NCI-H1048 (cell line): ENCODE measurements at places on chromosomes 7 and 10.

DNA sequence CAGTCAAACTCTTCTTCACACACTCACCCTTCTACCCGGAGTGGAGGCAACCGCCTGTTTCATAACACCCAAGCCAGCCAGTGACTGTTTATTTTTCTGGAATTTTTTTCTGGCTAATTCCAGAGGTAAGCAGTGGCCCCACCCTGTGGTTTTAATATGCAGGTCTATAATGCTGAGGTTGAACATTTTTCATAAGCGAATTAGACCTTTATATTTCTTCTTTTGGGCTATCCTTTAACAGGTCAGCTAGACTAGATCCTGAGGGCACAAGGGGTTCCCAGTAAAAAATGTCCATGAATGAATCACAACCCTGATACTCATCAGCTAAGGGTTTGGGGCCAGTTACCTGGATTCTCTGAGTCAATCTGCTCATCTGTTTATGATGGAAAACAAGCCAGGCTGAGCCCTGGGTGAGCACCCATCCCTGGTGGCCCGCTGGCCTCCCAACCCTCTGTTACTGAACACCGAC, 76.2 kb downstream of the GRB10 start:
- DNase-seq = no peak

GRCh38 chr7:7581531-7582179, 15.0 kb downstream of the MIOS start:
- no peak for DNase-seq

DNA sequence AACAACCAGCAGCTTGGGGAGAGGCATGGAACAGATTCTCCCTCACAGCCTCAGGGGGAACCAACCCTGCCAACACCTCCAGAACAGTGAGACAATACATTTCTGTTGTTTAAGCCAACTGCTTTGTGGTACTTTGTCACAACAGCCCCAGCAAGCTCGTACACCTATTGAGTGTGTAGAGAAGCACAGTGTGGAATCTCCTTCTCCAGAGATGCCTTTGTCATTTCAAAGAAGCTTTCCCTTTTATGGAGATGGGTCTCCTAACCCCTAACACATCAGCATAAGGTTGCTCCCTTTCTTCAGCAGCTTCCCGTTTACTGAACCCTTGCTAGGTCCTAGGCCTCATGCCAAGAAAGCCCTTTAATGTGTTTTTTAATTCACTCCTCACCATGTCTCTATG, 60.7 kb upstream of the AGK start:
- DNase-seq = no peak

- no peak for DNase-seq
Measured at GRCh38 chr7:69906283-69906995, 308.2 kb downstream of the AUTS2 start.

DNA sequence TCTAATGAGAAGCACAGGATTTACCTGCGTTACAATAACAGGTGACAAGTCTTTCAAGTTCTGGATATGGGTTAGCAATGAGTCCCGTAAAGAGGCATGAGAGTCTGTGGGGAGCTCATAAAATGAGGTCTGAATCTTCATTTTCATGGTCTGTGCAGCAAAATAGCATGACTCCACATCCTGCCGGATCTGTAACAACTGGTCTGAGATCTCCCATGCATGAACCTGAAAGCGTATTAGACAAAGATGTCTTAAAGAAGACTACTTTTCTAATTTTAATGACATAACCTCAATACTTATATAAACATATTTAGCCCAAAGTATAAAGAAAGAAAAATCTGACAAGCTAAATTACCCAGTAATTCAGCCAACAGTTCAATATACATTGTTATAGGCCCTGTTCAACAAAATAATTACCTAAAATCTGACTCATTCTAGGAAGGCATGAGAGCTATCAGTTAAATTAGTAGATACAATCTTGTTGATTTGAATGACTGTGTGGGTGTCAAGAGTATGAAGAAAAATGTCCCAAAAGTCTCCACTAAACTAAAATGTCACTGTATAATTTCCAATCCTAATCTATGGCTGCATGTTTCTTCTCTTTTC, 36.9 kb downstream of the TNPO3 start:
- DNase-seq = no peak

- DNase-seq = no peak
Measured at GRCh38 chr10:128898916-128899195, 568.2 kb upstream of the MGMT start.

GRCh38 chr10:91493313-91493712, 83.2 kb downstream of the HECTD2 start:
- no peak for DNase-seq

- no peak for DNase-seq
Measured at GRCh38 chr10:61781969-61782403, 119.3 kb downstream of the CABCOCO1 start.

DNA sequence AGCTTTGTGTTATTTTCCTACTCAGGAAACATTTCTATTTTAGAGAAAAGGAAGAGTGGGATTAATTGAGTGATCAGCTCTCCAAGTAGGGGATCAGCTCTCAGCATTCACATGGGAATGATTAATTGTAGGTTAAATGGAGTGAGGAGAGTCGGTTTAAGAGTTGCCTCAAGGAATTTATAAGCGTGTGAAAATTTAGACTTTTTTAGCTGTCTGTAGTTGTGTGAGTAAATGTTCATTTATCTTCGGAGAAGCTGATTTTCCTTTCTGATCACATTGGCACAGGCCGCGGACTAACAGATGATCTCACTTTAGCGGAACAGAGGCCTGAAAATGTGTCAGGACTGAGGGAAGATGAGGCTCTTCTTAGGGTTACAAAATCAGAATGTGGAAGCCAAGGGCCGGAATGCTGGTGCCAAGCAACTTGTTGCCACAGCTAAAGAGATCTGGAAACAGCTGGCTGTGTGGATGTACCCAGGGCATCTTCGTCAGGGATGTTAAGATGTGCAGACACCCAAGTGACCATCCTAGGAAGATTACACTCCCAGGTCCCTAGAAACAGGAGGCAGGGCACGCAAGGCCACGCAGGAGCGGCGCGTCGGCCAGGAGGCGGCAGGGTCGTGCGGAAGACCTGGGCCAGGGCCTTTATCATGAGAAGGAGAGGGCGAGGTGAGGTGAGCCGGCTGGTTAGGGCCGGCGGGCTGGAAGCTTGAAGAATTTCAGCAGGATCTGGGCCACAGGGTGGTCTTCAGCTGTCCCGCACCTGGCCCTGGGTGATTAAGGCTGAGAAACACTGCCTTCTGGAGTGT, 35.1 kb upstream of the TTYH3 start:
- DNase-seq = no peak

DNA sequence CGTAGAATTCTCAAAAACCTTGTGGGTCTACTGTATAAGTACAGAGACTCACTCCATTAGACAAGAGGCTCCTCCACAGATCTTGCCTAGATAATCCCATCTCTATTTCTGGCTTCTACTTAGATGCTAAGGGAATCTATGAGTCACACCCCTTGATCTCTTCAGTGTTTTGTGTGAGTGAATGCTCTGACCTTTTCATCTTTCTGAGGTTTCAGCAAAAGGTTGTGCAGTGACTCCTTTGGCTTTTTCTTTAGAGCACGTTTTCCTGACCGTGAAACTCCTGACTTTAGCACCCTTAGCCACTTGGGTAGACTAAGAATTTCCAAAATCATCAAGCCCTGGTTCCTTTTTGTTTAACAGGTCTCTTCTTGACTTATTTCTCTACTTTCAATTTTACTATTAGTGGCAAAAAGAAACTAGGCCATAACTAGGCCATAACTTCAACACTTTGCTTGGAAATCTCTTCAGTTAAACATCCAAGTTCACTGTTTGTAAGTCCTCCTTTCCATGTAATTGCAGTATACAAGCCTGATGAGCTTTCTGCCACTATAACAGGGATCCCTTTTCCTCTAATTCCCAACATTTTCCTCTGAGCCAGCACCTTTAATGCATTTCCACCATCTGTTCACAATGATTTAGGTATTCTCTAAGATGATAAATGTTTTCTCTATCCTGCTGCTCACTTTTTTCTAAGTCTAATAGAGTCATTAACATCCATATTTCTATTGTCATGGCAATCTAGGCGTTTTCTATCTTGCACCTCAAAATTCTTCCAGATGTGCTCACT, 19.4 kb downstream of the COPG2 start:
- no peak for DNase-seq

DNA sequence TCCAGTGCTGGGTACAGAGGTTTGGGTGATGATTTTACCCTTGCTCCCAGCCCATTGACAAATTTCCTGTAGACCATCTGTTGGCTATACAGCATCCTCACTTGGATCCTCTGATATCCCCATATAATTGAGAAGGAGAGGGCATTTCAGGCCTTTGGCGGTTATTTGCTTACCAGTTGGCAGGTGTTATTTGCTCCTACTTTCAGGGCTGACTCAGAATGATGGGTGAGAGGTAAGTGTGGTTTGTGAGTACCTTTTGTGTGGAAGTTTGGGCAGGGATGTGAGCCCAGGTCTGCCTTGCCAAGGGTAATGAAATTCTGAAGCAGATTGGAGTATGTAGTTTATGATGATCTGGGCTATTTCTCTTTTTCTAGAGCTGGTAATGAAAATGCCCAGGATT, 93.6 kb downstream of the LRMDA start:
- no peak for DNase-seq

DNA sequence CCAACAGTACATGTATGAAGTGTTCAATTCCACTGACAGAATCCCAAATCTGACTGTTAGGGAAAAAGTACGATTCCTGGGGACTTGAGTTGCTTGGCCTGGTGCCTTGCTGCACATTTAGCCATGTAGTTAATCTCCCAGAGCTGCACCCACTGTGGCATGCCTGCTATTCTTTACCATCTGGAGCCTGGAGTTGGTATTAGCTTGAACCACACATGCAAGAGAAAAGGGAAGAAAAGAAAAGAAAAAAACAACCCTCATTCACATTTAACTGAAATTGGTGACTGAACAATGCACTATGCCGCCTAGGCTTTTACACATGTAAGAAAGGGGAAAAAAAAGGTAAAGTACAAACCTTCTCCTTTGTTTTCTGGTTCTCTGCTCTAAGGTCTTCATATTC, 26.1 kb downstream of the SHTN1 start:
- DNase-seq = no peak
